Body of pancreas (tissue), 4 donors: ENCODE measurements at places on chromosomes 7 and 10. TPM values are rescaled to one million over a fixed set of nuclear protein-coding genes. Genes with fewer than 3 reads are reported as not detected.

Gene C10orf143
- 1.3 TPM for total RNA-seq

Gene CDHR1
- total RNA-seq: not detected

Gene EN2
- total RNA-seq: not detected

Gene OR2A5
- not detected for total RNA-seq

Gene SERPINE1
- 36.3 TPM for total RNA-seq

Gene CXCL12
- 93.7 TPM for total RNA-seq

Gene ACSL5
- 9.6 TPM for total RNA-seq

Gene HMX3
- not detected for total RNA-seq

Gene VIPR2
- total RNA-seq: 18.2 TPM

Gene SFRP4
- total RNA-seq: 9.1 TPM

Gene SCD
- total RNA-seq: 14.3 TPM

Gene PCLO
- 20.8 TPM for total RNA-seq
